ENCODE measurements at places on chromosomes 6 and 20. TPM values are rescaled to one million over a fixed set of nuclear protein-coding genes. Genes with fewer than 3 reads are reported as not detected.

DNA sequence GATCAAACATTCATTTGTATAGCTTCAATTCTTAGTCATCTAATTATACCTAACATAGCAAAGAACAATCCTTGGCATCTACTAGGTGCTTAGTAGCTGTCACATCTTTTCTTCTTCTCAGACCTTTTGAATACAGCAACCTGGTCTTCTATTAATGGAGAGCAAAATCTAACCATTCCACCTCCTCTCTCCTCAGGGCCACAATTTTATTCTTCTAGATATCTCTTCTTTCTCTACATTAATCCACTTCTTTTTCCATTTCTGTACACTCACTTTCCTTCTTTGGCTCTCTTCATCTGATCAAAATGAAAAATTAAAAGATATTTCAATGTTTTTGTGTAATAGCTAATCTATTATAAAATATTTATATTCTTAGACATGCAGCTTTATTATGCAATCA lies 9.0 kb upstream of the HLA-DOA start:
- no peak for DNase-seq

- no peak for DNase-seq
Measured at GRCh38 chr6:158837684-158838625, 18.8 kb upstream of the EZR start.

DNA sequence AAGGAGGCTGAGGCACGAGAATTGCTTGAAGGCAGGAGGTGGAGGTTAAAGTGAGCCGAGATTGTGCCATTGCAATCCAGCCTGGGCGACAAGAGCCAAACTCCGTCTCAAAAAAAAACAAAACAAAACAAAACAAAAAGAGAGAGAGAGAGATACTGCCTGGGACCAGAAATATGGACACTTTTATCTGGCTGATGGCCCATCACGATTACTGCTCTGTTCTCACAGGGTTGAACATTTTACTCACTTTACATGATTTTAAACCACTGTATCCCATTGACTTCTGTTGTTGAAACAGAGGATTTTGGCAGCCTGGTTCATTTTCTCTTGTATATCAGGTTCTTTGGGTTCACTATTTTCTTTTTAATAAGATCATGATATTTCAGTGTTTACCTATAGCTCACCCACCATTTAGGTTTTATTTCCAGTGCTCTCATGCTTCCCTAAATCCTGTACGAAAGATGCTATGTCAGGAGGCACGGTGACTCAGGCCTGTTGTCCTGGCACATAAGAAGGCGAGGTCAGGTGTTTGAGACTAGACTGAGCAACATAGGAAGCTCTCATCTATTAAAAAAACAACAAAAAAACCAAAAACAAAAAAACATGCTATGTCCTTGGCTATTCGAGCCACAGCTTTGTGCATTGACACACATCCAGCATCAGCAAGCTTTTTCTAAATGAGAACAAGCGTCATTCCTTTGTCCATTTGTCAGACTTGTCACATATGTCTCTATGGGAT lies 34.5 kb upstream of the RREB1 start:
- no peak for DNase-seq

GRCh38 chr6:128432394-128432793 lies 88.0 kb downstream of the PTPRK start:
- DNase-seq, result no peak

DNA sequence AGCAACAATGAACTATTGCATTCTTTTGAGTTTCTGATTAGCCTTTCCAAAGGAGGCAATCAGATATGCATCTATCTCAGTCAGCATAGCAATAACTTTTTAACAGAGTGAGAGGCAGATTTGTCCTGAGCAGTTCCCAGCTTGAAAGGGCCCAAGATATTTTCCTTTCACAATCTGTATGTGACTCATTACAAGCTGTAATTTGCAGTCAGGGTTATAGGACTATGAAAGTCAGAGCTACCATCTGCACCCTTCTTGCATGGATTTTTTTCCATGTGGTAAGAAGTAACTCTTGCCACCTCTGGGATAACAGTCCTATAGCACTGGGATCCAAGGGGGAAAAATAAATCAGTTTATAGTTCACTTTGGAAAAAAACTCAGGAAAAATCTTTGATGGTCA lies 318.2 kb upstream of the RGS17 start:
- no peak for DNase-seq

DNA sequence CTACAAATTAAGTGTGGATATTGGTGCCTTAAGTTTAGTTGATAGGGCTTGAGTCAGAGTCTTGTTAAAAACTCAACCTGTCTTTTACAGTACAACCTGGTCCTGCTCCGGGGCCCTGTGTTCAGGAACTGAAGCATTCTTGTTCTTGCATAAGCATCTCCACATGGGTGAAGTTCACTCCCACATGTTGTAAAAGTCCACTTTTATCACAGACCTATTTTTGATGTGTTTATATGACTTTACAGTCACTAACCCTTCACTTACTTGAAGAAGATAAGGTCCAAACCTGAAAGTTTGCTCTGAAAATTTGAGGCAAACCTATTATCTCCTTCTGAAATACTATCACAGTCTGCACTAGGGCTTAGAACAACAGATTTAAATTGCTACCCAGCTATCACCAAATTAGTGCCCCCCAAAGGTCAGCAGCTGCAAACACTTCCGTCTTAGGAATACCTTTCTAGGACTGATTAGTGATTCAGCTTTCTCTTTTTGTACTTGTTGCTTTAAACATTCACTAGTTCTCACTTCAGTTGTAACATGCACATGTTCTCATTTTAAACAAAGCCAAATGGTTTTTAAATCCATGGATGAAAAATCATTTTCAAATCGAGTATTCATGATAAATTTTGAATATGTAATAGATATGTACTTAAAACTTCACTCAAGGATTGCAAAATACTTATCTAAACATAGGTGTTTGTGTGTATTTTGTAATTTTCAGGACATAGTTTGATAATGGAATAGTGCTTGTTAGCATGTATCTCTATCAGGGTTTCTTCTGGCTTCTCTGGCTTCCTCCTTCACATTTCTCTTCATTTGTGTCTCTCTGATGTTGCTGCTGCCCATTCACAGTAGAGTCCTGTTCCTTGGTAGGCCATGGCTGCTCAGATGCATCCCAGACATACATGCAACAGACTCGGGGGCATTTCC lies 469.8 kb upstream of the SOX4 start:
- no peak for DNase-seq

DNA sequence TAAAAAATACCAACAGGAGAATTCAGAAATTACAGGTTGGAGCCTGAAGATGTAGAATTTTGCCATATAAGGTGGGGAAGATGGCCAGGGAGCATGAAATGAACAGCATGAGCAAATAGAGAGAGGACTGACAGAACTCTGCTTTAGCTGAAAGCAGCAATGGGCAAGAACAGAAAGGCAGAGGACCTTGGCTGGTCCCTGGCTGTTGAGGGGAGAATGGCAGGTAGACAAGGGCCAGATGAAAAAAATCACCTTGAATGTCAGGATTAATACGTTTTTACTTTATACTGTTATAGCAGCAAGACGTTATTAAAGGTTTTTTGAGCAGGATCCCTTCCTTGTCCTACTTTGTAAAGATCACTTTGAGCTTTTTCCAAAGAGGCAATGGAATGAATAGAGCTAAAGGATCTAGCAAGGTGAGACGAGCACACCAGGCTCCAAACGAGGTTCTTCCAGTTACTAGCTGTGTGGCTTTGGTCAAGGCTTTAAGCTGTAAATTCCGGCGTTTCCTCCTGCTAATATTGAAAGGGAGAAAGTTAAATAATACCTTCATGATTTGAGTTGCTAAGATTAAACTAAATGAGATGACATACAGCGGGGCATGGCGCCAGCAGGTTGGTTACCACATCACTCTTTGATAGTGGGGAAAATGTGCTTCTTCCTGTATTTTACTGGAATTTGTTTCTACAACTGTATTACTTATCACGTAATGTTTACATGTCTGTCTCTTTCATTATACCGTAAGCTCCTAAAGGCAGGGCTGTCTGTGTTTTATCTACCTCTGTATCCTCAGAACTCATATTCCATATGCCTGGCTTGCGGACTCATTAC lies 776 bp downstream of the PPIL1 start:
- no peak for DNase-seq

Gene PRDM13
- not detected for total RNA-seq

Gene CLPSL2
- not detected for total RNA-seq
